ENCODE measurements at places on chromosomes 5 and 9.

DNA sequence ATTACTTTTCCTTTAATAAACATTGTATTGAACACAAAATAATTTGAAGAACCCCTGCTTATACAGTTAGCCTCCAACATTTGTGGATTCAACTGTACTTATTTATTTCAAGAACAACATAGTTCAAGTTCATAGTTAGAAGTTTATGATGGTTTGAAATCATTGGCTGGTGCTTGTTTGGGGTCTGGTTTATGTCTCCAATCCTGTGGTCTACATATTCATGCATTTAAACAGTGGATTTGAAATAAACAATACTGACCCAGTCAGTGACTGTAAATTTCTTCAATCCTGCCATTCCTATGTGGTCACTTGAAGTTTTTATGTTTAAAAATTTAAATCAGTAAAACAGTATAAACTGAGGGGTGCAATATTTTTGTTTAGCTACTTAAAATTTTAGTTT lies 145.1 kb upstream of the TRPC7 start:
- no peak for DNase-seq

DNA sequence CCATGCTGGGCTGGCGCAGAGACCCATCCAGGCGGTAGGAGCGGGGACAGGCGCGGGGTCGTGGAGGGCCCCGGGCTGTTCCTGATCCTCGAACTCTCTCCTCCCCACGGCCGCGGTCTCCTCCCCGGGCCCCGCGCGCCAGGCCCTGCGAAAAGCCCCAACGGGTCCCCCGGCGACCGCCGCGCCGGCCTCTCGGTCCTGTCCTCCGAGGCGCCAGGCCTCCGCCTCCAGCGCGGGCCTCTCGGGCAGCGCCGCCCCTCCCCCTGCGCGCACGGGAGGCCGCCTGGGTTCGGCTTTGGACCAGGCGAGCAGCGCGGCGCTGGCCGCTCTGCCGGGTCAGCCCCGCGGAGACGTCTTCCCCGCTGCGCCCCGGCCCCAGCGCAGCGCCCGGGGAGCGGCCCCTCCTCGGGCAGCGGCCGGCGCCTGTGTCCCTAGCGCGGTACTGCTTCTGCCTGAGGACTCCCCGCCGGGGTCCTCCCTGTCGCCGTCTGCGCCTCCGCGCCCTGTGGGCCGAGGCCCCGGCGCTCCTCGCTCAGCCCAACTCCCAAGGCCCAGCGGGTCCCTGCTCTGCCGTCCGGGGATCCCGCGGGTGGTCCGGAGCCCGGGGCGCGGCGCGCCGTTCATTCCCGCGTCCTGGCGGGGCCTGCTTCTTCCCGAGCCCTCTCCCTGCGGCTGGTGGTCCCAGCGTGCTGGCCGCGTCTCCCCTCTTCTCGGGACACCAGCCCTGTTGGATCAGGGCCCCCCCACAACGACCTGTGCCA lies 13.4 kb downstream of the COL23A1 start:
- DNase-seq: no peak

DNA sequence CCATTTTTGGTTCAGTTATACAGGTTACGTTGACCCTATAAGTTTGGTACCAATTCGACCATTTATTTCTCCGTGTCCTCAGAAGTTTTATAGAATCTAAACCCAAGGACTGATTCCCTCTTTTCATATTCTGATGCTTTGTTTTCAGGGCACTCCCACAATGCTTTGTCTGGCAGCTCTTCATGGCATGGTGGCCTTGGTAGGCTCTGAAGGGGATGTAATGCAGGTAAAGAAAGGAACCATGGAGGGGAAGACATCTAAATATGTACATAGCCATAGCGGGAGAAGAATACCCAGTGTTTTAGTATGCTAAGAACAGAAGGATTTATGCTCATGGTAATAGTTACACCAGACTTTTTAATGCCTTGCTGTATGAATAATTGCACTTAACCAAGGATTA lies 82.7 kb downstream of the HACD4 start:
- no peak for DNase-seq

DNA sequence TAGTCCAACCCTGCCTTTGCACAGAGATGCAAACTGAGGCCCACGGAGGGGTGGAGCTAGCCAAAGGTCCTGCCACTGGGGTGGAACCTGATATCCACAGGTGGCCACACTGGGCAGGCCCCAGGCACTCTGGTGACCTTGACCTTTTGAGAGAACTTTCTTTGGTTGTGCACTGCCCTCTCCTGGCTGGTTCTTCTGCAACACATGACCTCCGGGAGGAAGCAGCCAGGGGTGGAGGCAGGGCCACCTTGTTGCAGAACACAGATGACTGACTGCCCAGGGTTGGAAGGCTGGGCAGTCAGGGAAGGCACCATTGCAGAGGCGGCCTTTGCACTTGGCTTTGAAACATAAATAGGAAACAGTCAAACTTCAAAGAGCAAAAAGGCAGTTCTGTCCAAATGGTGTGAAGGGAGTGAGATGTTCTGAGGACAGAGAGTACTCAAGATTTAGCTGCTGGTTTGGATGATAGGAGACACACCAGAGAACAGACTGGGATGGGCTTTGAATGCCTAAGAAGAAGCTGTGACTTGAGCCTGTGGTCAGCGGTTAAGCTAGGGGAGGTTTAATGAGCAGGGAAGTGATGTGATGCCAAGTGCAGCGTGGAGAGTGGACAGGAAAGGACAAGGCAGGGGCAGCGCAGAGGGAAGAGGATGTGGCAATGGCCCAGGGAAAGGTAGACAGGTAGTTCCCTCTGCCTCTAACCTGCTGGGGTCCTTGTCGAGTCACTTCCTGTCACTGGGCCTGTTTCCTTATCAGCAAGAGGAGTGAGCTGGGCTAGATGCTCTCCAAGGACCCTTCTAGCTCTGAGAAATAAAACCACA lies 6.8 kb upstream of the TCOF1 start:
- peak; percentile 56 for DNase-seq

DNA sequence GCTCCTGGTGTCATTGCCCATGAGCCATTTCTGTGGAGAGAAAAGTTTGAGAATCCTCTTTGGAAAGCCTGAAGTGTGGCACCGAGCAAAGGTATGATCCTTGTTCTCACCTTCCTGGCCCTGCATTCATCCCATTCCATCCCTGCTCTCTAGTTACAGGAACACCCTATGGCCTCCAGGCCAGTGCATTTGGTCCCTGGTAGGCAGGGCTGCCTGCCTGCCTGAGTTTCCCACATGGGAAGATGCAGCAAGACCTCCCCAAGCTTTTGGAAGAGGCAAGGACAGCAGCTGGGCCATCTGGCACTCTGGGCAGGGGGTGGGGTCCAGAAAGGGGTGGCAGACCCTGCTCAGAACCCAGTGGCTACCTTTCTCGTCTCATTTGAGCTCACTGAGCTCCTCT lies 24.5 kb downstream of the IGIP start:
- no peak for DNase-seq

GRCh38 chr5:173866243-173866857 lies 21.8 kb upstream of the CPEB4 start:
- DNase-seq: peak; percentile 30

DNA sequence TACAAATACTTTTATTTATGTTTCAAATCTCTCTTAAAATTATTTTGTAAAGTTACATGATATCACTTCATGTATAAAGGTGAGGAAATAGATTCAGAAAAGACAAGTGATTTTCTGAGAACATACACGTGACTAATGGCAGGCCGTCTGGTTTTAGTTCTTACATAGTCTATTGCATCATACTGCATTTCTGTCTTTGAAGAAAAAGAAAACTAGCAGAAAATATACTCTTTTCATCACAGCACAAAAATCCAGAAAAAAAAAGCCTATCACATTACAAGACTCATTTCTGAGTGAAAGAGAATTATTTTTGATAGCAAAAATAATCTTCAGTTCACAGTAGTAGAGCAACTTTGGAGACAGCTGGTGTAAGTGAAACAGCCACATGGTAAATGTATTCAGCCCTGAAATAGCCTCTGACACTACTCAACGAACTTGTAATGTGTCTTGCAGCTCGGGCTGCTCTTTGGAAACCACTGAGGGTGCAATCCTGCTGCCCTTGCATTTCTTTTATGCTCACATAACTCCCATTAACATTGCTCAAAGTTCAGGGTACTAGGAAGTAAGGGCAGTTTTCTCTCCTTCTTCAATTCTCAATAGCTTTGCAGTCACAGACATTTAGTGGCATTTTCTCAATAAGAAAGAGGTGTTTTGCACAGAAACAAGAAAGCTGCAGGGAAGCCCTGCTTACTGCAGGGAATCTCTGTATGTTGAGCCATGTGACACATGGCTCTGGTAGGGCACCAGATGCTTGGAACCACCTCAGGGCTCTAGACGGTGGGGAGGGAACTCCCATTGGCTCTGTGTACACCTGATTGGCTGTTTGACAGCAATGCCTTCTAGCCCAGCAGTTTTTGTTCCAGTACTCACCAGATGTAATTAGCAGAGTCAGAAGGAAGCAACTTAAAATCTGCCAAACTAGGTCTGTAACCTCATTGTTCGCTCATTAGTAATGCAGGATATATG lies 845.3 kb upstream of the PTPRD start:
- DNase-seq: no peak

GRCh38 chr9:36177571-36177970 lies 8.4 kb downstream of the CCIN start:
- DNase-seq: no peak

DNA sequence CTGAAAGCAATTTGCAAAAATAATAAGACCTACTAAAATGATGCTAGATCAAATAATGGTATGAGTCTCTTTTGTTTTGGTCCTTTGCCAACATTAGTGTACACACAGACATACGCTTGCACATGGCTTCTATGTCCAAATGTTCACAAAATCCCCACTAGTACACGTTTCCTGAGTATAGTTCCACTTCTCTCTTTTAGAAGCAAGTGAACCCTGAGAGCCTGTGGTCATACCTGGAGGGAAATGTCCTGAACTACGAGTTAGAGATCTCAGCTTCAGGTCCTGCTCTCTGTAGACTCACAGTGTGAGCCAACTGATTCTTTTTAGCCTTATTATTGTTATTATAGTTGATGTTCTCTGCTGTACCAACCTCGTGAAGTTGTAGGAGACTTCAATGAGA lies 47.3 kb upstream of the ACTBL2 start:
- DNase-seq: no peak

- DNase-seq: no peak
Observed at GRCh38 chr9:126630458-126631237, 16.9 kb downstream of the LMX1B start.

DNA sequence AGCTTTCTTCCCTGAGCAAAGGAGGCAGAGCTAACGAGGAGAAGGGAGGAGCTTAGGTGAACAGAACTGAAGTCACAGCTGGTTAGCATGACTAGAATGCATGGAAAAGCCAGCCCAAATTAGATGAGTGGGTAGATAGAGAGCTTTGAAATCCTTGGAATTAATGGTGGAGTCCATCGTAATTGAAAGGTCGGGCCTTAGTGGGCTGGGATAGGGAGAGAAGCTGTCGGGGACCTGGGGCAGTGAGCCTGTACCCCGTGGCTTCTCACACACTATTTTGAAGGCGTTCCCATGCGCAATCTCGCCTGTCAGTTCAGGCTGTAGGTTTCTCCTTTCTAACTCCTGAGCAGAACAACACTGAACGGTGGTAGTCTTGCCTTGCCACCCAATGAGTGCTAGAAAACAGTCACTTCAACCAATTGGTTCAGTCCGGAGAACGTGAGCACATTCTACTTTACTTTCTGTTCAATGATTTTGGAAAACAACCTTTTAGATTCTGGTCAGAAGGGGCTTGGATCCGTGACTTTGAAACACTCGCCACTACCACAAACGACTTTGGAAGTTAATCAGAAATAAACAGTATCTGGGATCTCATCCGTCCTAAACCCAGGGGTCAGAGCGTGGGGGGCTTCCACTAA lies 655 bp upstream of the RAI14 start:
- no peak for DNase-seq

DNA sequence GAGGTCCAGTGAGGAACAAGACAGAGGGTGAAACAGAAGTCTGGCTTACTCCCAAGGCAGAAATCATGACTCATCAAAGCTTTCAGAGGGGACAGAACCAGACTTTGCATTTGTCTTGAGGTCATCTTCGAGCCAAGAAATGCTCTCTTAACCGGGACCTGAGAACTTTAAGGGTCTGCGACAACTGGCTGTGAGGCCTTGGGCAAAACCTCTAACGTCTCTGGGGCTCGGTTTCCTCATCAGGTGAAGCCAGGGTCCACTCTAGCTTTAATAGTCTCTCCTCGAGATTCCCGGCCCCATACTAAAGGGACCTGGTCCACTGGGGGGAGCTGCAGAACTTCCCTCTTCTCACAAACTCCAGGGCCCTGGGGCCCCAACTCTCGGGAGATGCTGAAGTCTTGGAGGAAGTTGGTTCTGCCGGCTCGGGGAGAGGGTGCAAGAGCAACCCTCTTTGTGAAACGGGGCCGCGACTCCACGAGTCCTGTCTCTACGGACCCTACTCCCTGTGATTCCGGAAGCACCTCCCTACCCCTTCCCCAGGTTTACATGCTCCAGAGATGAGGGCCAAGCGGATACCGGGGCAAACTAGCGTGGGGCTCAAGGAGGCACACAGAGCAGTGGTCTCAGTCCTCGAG lies 2.6 kb downstream of the GLIS3 start:
- DNase-seq: peak; percentile 57

- DNase-seq: no peak
Observed at GRCh38 chr5:63774939-63775338, 187.3 kb downstream of the HTR1A start.

- DNase-seq: no peak
Observed at GRCh38 chr9:113910036-113910639, 34.0 kb downstream of the ZNF618 start.

DNA sequence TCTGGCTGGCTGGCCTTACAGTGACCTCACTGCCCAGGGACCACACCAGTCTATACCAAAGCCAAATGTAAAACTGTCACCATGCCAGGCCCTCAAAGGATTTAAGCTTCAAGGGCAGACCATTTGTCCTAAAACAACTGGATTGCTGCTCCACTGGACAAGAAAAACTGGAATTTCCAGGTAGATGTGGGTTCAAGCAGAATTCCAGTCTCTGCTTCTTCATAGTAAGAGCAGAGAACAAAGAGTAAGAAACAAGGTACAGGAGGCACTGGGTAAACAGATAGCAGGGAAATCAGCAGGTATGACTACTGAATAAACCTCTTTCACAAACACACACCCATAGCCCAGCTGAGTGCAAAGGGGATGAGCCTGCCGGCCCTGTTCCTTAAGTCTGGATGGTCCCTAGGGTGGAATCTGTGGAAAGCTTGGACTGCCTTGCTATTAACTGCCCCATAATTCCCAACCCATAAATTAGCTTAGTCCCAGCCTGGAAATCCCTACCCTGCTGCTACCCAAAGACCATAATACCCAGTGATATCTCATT lies 5.5 kb downstream of the B4GALT1 start:
- DNase-seq: no peak

- no peak for DNase-seq
Observed at GRCh38 chr9:115414561-115414960, 296.6 kb upstream of the TNC start.

- DNase-seq: no peak
Observed at GRCh38 chr5:133053448-133053847, 1.6 kb downstream of the HSPA4 start.
